ENCODE measurements at places on chromosomes 1 and 21.

GRCh38 chr1:27368869-27369582, 2.3 kb upstream of the MAP3K6 start:
- DNase-seq = no peak

DNA sequence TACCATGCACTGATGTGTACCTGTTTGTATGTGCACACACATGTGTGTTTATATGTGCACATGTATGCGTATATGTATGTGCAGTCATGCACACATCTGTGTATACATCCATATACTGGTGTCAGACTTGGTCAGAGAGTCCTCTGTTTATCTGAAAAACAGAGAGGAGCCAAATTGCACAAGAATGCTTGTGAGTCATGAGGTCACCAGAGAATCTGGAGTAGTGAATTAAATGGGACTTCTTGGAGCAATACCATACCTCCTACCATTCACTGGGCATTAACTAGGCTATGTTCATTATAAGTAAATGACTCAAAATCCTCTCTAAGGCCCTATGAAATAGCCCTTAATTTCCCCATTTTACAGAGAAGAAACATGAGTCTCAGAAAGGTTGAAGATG, 272.1 kb upstream of the C1orf87 start:
- DNase-seq = no peak

DNA sequence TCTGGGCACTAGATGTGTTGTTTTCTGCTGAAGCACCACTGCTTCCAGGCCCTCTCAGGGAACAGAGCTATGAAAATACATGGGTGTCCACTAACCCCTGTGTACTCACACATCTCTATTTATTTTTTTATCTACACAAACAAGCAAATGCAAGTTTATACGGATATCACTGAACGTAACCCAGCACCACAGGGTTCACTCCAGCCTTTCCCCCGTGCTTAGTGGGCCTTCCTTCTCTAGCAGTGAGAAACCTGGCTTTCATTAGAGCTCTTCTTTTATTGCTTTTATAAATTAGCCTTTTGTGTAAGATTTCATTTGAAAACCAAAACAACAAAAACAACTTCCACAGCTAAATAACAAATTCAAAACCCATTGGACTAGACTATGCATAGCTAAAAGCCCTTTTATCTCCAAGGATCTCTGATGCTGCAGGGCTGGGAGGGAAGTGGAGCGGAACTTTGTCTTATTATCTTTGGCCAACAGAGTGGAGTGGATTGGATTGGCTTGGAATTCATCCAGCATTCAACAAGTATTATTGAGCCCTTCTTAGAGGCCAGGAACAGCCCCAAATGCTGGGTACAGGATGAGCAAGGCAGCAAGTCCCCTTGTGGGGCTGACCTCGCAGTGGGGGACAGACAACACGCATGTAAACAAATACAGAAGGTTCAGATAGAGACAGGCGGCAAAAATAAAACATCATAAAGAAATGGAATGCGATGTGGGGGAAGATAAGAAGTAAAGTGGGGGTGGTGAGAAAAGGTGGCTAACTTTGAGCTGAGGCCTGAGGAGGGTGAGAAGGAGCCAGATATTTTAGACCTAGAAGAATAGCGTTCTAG, 371.8 kb upstream of the POU3F1 start:
- DNase-seq = no peak

- peak; percentile 27 for DNase-seq
Observed at GRCh38 chr21:39715804-39716397, 29.1 kb upstream of the IGSF5 start.

- no peak for DNase-seq
Observed at GRCh38 chr1:32825181-32825580, 7.7 kb downstream of the S100PBP start.

GRCh38 chr1:194155962-194156361, 969.5 kb upstream of the B3GALT2 start:
- no peak for DNase-seq

DNA sequence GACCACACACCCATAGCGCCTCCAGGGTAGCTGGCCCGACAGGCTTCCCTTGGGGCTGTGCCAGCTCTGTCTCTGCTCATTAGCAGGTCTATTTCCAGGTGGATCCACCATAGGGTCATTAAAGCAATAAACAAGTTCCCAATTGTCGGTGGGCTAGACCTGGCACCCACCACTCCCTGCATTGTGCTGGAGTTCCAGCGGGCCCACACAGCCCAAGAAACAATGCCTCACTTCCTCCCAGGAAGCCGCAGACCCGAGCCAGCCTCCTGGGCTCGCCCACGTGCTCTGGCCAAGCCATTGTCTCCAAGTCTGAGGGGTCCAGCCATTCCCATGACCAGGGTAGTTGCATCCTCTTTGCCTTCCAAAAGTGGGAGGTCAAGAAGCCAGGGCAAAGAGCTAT, 27.5 kb upstream of the SOX13 start:
- no peak for DNase-seq

DNA sequence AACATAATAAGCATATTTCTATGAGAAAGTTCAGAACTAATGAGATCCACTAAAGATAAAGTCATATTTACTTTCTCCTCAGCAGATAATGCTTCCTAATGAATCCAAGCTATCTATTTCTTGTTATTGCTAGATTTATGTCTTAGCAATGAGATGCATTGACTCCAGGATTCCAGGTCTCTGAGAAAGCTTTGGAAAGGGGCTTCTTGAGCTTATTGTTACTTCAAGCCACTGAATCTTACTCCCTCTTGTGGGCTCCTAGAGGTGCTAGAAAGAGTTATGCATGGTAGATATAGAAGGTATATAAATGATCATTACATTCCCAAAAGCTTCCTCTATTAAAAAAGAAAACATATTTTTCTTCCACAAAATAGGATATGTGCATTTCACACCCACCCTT, 246.4 kb upstream of the ADAMTS5 start:
- no peak for DNase-seq

DNA sequence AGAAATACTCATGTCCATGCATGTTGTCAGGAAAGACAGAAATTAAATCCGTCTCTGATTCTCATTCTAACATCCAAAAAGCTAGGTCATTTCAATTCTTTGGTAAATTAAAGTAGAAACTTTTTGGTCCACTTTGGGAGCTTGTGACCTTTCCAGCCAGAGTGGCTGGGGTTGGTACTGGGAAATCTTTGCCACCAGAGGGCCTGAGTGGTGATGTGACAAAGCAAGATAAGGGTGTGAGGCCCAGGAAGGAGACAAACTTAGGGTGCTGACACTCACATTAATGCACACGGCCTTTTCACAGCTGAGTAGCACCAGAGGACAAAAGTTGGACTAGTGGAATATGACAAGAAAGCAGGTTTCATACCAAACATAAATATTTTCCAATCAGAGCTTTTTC, 144.3 kb downstream of the DNM3 start:
- DNase-seq = no peak

- DNase-seq = no peak
Observed at GRCh38 chr1:85683292-85684025, 24.8 kb downstream of the ZNHIT6 start.

- no peak for DNase-seq
Observed at GRCh38 chr1:191760016-191760415, 398.2 kb upstream of the RGS18 start.

All from NCI-H526 (cell line).